GM23338 (cell line): ENCODE measurements at places on chromosomes 12 and 14.

DNA sequence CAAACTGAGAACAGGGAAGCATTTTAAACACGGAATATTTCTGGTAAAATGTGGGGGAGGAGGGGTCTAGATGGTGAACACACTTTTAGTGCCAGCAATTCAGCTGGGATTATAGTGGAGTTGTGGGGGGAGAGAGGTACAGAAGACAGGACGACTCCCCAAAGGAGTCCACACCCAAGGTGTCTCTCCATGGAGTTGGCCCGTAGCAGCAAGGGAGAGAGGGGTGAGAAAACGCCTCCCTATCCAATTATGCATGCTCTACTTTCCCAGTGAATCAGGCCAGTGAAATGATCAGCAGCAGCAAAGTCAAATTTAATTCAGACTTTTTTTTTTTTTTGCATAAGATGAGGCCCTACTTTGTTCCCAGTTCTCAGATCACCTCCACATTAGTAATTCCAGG, 38.6 kb downstream of the BTG1 start:
- DNase-seq, result peak; percentile 29

GRCh38 chr12:905261-906031, 44.0 kb downstream of the RAD52 start:
- no peak for DNase-seq

DNA sequence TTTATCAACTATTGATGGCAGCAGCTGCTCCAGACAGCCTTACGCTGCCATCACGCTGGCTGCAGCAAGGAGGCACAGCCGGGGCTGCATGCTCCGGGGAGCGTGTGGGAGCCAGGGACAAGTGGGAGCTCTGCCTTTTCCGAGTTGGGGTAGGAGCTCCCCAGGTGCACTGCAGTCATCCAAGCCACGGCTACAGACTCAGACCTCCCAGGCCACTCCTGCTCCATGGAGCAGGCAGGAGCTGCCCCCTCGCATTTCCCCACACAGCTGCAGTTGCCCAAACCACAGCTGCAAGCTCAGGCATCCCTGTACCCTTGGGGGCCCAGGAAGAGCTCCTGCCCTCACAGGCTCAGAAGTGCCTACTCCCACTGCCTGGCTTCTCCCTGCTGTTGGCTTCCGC, 184.7 kb downstream of the CPNE8 start:
- no peak for DNase-seq

GRCh38 chr14:77033622-77034589, 5.4 kb upstream of the IRF2BPL start:
- peak; percentile 95 for DNase-seq

GRCh38 chr12:83841620-83842019, 1071.0 kb downstream of the SLC6A15 start:
- DNase-seq, result no peak

DNA sequence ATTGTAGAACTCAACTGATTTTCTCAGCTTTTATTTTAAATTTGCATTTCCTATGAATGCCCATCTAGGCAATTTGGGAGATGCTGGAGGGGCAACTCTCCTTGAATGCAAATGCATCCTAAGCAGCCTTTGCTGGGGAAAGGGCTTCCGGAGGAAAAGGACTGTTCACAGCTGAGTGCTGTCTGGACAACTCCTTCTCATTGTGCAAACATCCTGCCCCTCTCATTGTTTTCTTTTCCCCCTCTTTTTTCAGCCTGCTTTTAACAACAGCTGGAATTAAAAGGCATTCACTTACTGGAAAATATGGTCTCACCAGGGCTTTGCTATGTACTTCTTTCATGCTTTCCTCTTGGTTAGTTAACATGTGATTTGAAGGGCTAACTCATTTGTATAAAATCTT, 397.8 kb downstream of the FUT8 start:
- DNase-seq, result no peak

- no peak for DNase-seq
Observed at GRCh38 chr12:32273063-32273522, 126.3 kb upstream of the FGD4 start.

GRCh38 chr12:27627123-27627852, 69.0 kb upstream of the REP15 start:
- no peak for DNase-seq

- DNase-seq, result no peak
Observed at GRCh38 chr12:55823419-55823818, 5.6 kb downstream of the ORMDL2 start.

GRCh38 chr14:70283156-70283555, 76.3 kb downstream of the COX16 start:
- DNase-seq, result no peak

DNA sequence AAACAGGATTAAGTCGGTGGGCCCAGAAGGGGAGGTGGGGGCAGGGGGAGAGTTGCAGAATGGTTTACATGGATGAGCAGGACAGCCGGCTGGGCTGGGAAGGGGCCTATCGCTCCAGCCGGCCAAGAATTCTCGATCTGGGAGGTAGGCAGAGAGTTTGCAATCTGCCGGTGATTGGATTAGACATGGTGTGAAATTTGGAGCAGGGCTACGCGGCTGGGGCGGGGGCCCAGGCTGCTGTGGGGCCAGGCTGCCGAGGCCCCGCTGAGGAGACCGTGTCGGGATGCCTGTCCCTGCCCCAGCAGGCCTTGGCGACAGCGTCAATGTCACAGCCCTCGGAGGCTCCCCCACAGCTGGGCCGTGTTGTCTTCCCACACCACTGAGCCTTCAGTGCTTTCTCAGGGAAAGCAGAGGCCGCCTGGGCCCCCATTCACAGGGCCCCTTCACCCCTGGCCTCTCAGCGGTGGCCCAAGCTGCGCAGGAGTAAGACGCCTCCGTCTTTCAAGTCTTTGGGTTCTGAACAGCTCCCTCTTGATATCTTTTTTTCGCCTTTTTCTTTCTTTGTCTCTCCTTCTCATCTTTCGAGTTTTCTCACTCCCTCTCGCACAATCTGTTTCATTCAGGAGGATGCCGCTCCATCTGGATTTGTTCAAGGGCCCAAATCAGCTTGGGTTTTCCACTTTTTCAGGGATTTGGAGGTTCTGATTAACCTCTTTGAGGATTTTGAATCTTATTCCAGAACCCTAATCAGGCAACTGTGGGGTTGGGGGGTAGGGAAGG, 117.5 kb upstream of the PARP11 start:
- no peak for DNase-seq

DNA sequence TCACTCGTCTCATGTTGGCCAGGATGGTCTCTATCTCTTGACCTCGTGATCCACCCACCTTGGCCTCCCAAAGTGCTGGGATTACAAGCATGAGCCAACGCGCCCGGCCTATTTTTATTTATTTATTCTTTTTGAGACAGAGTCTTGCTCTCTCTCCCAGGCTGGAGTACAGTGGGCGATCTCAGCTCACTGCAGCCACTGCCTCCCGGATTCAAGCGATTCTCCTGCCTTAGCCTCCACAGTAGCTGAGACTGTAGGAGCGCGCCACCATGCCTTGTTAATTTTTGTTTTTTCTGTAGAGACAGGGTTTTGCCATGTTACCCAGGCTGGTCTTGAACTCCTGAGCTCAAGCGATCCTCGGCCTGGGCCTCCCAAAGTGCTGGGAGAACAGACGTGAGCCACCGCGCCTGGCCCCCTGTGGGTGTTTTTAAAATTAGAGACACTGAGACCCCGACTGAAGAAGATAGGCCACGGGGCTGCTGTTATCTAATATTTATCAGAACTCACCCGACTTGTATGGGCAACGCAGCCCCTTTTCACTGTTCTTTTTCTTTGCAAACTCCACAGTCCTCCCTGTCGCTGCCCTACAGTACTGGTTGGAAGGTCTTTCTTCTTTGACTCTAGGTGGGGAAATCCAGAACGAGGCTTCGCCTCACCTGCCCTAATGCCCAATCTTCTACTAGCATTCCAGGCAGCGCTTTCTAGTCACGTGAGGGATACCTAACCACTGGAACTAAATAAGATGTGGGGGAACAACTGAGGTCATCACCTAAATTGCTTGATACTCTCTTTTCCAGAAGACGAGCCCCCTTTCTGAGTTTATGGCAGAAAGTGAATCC, 1.4 kb upstream of the GABARAPL1 start:
- peak; percentile 8 for DNase-seq

GRCh38 chr12:124305776-124306685, 11.1 kb downstream of the RFLNA start:
- DNase-seq, result no peak

DNA sequence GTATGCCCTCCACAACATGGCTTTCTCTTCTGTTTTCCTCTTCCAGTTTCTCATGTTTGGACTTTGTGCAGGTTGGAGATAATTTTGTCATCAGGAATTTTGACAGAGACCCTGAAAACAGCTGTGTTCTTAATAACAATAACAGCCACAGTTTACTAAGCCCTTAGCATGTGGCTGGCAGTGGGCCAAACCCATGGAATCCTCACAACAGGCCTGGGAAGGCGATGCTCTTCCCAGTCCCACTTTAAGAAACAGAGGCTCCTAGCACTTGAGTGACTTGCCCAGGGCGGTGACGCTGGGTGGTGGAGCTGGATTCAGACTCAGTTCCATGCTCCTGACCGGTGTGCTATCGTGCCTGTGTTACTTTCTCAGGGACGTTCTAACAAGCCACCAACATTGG, 20.1 kb upstream of the PLEKHG3 start:
- DNase-seq, result no peak

DNA sequence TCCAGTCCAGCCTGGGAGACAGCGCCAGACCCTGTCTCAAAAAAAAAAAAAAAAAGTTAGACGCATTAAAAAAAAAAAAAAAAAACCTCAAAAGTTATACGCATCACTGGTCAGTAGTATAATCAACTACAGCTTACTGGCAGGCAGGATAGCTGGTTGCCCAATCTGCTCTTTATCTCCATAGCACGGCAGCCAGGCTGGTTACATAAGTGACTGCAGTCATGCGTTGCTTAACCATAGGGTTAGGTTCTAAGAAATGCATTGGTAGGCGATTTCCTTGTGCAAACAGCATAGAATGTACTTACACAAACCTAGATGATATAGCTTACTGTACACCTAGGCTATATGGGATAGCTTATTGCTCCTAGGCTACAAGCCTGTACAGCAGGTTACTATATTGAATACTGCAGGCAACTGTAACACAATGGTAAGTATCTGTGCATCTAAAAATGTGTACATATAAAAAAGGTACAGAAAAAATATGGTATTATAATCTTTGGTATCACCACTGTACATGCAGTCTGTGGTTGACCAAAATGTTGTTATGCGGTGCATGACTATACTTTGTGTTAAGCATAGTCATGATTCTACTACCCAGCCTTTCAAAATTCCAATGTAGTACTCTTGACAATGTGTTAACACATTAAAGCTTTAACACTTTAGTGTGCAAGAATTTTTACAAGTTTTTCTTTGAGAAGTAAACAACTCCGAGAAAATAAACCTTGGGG, 8.1 kb downstream of the L2HGDH start:
- DNase-seq, result no peak

GRCh38 chr14:68577802-68578541, 214.9 kb downstream of the ZFP36L1 start:
- peak; percentile 44 for DNase-seq

GRCh38 chr14:94374116-94374515, 14.3 kb downstream of the SERPINA1 start:
- no peak for DNase-seq

- peak; percentile 20 for DNase-seq
Observed at GRCh38 chr14:30528119-30528518, 30.8 kb upstream of the G2E3 start.

DNA sequence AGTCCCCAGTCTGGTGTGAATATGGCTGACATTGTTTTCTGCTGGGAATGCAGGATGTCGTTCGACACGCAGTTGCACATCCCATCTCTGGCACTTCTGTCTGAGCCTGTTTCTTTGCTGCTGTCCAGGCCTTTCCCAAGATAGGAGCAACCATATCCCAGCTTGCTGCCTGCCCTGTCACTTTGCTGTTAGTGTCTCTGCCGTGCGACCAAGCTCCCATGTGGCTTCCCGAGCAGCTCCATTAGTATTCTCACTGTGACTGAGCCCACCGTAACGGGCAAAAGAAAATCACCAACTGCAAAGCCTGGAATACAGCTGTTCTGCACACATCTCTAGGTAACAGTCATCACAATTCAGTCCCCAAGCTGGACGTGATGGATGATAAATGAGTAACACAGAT, 66.0 kb upstream of the CPSF6 start:
- DNase-seq, result no peak

GRCh38 chr14:105733081-105734065, 207.0 kb downstream of the TMEM121 start:
- DNase-seq, result no peak

GRCh38 chr12:96141216-96141912, 52.8 kb upstream of the ELK3 start:
- DNase-seq, result no peak

GRCh38 chr12:42094277-42094676, 50.4 kb downstream of the GXYLT1 start:
- no peak for DNase-seq

DNA sequence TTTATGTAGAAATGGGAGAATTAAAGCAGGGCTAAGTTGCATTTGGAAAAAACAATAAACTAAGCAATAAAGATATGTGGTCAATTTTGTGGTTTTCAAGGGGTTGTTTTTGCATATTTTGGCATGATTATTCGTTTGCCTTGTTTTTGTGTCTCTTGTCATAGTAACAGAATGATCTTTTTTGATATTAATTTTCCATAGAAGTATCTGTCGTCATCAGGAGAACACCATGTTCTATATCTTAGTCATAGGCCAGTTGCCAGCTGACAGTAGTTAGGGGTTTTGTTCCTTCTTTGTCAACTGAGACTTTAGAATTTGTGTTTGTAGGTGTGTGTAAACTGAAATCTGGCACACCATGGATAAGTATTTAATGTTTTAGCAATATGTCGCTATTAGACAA, 1354.8 kb downstream of the LRFN5 start:
- no peak for DNase-seq

DNA sequence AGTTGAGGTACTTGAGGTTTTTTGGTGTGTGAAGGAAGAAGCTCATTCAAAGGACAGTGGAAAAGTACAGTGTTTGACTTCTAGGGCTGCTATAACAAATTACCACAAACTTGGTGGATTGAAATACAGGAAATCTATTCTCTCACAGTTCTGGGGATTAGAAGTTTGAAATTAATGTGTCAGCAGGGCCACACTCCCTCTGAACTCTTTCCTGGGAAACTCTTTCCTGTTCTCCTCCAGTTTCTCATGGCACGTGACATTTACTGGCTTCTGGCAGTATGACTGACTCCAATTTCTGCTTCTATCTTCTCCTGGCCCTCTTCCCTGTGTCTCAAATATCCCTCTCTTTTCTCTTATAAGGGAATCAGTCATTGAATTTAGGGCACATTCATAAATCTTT, 160.2 kb downstream of the CCDC91 start:
- DNase-seq, result no peak

GRCh38 chr12:45878630-45879255, 111.6 kb downstream of the SCAF11 start:
- DNase-seq, result no peak

DNA sequence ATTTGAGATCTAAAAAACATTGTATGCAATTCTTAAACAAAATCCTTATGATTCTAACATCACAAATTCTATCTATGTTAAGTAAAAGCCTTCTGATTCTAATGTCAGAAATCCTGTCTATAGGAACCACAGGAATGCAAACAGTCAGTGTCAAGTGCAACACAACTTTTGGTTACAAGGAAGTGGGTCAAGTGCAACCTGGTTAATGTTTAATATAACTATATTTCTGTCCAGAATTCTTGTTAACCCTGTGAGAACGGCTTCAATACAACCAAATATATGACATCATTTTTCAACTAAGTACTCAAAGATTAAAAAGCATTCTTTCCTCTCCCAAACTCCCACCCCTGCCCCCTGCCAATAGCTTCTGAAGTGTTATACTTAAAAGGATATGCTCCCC, 107.9 kb upstream of the PLEKHA5 start:
- no peak for DNase-seq

GRCh38 chr12:120262852-120263747, 2.4 kb downstream of the PXN start:
- DNase-seq, result no peak

- DNase-seq, result no peak
Observed at GRCh38 chr12:130423991-130424857, 86.5 kb downstream of the PIWIL1 start.
